ENCODE measurements at places on chromosomes 3 and 15.

- no peak for DNase-seq
Observed at GRCh38 chr15:77657634-77658238, 25.0 kb upstream of the LINGO1 start.

DNA sequence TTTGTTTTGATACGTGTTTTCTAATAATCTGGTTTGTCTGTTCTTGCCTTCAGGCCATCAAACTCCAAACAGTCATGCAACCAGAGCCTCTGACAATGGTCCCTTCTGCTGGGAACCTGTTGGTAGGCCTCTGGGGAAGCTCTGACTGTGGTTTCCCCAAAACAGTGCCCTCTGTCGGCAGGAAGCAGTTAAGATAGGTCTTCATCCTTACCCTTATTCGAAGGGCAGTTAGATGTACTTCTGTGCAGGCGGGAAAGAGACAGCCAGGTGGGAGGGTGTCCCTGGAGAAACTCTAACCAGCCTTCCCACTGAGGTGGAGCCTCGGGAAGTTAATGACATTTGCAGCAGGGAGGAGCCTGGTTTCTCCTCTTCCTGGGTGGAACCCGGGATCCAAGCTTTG, 81.6 kb upstream of the CHMP2B start:
- no peak for DNase-seq

DNA sequence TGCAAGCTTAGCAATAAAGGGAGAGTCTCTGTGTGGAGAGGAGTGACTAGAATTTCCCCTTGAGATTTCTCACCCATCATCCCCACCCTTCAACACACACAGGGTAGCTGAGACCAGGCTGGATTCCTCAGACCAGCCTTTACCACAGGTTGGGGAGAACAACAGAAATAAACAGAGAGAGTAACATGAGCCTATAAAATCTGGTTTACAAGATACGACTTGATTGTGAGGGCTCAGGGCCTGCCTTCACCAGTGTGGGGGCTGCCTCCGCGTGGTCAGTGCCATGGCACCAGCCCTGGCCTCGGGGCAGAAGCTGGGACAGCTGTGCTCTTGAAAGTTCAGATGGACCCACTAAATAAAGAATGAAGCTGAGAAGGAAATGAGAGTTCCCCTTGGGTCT, 14.6 kb upstream of the MAGEF1 start:
- no peak for DNase-seq

DNA sequence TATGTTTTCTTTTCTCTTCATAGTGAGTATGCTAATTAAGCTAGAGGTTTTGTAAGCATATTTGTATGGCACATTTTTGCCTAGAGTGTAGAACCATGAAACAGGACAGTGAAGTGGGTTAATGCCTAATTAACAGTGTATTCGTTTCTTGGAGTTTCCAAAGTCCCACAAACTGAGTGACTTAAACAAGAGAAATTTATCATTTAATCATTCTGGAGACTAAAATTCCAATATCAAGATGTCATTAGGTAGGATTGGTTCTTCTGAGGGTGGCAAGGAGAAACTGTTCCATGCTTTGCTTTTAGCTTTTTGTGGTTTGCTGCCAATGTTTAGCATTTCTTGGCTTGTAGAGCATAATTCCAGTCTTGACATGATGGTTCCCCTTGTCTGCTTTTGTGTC, 734.2 kb downstream of the NAALADL2 start:
- DNase-seq, result no peak

- no peak for DNase-seq
Observed at GRCh38 chr15:39682366-39682765, 100.3 kb downstream of the FSIP1 start.

DNA sequence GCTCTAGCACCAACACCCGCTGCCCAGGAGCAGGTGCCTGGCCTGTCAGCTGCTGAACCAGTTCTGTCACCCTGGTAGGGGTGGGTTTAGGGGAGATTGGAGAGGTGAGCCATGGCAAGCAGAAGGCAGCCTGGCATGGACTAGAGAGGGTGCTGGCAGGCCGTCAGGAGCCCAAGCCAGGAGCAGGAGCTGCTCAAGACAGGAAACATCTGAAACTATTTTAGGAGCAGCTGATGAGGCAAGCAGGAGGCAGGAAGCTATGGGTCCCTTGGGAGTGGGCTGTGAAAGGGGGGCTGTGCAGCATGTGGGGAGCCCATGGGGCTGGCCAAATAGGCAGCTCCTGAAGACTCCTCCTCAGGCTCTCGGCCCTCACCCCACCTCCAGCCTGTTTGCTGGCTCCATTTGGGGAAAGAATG, 2.3 kb downstream of the INKA1 start:
- DNase-seq, result no peak

DNA sequence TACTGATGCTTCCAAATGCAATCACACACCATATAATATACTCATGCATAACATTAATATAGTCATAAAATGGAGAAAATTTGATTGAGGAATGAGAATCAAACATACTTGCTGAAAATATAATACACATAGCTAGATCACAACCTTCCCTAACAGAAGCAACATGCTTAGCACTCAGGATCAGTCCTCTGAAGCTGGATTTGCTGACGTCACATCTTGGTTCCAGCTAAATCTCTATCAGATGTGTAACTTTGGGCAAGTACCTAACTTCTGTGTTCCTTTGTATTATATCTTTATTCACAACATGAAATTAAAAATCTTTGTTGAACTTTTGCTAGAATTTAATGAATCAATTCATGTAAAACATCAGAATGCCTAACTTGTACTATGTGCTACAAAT, 263.5 kb downstream of the ZNF385D start:
- DNase-seq, result no peak

- DNase-seq, result no peak
Observed at GRCh38 chr15:73387507-73388255, 18.9 kb upstream of the HCN4 start.

- no peak for DNase-seq
Observed at GRCh38 chr15:94387849-94388441, 156.6 kb downstream of the MCTP2 start.

DNA sequence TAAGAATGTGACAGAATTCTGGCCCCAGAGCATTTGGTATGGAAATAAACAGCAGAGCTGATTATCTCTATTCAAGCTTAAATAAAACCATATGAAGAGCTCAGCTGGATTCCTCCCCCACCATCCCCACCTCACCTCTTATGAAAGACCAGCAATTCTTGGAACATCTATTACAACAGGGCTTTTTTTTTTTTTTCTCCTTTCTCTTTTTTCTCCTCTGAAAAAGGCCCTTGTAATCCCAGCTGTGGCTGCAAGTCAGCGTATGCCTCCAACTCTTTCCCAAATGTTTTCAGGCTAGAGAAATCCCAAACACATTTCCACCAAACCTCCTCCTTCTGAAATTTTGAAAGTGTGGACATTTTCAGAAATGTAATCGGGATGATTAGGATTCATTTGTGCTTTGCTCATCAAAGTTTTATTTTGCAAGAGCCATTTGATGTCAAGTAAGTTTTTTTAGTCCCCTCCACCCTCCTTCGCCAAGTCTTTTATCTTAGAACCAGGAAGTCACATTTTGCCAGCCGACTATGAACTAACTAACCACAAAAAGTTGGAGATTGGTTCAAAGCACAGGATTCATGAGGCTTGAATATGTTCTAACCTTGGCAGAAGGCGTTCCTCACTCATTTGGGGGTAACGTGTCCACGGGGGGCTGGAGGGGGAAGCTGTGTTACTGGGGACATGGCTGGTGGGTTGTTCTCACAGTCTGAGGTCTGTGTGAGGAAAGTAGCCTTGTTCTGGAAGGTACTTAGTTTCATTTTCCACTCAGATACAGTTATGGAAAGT, 142.0 kb upstream of the PDZRN3 start:
- no peak for DNase-seq

DNA sequence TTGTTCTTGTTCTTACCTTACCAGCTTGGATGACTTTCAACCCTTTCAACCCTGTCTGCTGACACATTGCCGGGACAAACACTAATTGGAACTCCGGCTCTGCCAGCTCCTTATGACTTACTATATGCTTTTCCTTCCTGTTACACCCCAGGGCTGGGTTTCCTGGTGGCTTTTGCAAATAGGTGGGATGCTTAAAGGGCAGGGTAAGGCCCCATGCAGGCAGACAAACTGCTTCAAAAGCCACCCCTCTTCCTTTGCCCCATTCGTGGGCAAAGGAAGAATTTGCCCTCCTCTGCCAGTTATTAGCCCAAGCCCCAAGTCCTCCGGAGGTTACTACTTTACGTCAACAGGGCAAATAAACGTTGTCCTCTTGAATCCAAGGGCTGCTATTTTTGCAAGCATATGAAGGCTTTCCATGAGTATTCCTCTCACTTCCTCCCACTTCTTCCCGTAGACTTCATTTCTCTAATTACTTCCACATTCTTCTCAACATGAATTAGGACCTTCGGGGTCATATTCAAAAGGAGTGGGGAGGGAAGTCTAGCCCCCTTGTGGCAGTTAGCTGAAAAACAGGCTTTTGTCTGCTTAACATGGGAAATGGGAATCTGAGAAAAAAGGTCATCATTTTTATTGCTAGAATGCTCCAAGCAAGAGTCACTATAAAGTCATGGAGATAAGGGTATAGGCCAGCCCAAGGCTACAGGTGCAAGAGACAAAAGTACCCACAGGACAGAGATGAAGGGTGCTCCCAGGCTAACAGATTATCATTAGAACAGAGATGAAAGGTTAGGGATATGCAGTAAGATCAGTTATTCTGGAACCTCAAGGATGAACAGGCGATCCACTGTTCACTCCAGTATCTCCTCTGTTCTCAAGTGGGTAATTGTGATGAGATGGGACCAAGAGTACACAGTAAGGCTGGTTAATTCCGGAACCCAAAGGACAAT, 56.3 kb upstream of the FSTL1 start:
- DNase-seq, result no peak

- DNase-seq, result peak; percentile 40
Observed at GRCh38 chr15:62254137-62254934, 89.3 kb upstream of the C2CD4B start.

- no peak for DNase-seq
Observed at GRCh38 chr3:33394403-33395054, 45.7 kb downstream of the UBP1 start.

- no peak for DNase-seq
Observed at GRCh38 chr3:32120471-32120870, 14.1 kb downstream of the GPD1L start.

- DNase-seq, result no peak
Observed at GRCh38 chr15:92365084-92365483, 28.6 kb upstream of the ST8SIA2 start.

DNA sequence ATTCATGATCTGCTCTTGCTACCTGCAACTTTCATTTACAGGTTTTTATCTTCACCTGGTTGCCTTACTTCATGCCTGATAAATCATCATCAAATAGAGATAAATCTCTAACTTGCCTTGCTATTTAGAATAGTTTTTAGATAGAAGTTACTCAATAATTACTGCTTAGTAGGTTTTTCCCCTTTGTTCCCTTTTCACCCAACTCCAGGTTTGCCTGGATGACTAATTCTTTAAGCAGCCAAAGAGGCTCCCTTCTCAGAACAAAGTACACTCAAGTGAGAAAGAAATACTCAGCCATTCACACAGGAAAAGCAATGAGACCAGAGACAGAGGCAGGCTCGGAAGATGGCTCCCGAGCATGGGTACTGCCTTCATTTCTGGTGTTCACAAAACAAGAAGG, 268.1 kb upstream of the CRBN start:
- no peak for DNase-seq

DNA sequence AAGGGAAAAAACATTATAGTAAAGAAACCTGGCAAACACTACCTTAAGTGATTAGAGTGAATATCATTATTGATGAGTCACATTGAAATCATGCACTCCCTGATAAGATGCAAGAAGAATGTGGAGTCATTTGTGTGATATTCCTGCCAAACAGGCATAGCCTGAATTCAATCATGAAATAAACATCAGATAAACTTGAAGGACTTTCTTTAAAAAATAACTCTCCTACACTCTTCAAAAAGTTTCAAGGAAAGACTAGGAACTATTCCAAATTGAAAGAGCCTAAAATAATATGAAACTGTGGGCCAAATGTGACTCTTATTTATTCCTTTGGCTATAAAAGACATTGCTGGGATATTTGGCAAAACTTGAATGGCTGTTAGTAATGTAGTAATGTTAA, 625.7 kb upstream of the LMCD1 start:
- no peak for DNase-seq

GRCh38 chr3:69505770-69506407, 120.0 kb upstream of the FRMD4B start:
- no peak for DNase-seq

- DNase-seq, result no peak
Observed at GRCh38 chr15:94970096-94970495, 738.7 kb downstream of the MCTP2 start.

DNA sequence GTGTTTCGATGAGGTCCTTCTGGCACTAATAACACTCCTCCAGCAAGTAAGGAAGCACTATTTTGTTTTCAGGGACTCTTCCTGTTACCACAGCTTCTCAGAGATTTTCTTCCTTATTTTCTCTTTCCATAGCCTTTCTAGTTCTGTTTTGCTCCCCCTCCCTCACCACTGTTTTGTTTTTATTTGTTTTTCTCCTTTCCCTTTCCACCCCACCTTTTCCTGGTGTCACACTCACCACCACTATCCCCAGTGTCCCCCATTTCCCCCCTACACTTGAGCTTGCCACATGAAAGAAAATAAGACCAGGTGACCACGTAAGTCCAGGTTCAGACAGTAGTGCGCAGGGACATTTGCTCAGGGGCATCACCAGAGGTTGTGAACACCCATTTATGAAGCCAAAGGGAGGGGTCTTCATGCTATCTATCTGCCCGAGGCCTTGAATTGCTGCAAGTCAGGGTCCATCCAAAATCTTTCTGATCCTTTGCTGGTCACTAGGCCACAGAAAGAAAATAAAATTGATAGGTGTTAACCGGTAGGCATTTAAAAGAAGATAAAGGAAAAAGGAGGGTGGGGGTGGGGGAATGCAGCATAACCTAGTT, 1.4 kb upstream of the RFTN1 start:
- no peak for DNase-seq

DNA sequence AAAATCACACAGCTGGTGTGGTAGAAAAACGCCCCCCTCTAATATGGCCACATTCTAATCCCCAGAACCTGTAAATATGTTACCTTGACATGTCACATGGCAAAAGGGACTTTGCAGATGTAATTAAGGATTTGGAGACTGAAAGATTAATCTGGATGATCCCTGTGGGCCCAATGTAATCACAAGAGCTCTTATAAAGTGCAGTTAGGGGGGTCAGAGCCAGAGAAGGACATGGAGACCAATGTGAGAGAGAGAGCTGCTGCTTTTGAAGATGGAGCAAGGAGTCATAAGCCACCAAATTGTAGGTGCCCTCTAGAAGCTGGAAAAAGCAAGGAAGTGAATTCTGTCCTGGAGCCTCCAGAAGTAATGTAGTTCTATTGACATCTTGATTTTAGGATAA, 152.6 kb downstream of the PEX5L start:
- DNase-seq, result no peak

- no peak for DNase-seq
Observed at GRCh38 chr3:167798443-167798842, 62.9 kb downstream of the SERPINI1 start.

DNA sequence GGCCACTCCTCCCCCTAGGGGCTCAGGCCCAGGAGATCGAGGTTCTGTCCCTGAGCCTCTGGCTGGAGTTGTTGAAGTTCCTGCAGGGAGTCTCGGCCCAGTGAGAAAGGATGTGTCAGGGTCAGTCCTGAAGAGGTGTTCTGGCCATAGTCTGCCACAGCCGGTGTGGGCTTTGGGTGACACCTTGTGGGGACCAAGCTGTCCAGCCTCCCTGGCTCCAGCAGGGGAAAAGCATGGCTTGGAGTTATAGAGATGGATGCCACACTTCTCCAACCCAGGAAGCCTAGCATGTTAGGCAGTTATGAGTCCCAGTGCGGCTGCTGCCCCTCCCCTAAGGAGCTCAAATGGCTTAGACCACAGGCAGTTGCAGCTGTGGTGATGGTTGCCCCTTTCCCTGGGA, 945.6 kb upstream of the GBE1 start:
- DNase-seq, result no peak

Data from 8988T (cell line).